Fibroblast of skin of left quadriceps (primary cell): ENCODE measurements at places on chromosomes 7 and 10.
A peak's percentile ranks its signal among the peaks of the same experiment; 100 is the strongest.

- no peak for DNase-seq
Observed at GRCh38 chr7:46515844-46516590, 594.9 kb upstream of the IGFBP3 start.

GRCh38 chr7:139358541-139359365 lies 941 bp upstream of the LUC7L2 start:
- peak; percentile 4 for DNase-seq

GRCh38 chr7:47520406-47520805 lies 61.5 kb downstream of the TNS3 start:
- peak; percentile 94 for DNase-seq

DNA sequence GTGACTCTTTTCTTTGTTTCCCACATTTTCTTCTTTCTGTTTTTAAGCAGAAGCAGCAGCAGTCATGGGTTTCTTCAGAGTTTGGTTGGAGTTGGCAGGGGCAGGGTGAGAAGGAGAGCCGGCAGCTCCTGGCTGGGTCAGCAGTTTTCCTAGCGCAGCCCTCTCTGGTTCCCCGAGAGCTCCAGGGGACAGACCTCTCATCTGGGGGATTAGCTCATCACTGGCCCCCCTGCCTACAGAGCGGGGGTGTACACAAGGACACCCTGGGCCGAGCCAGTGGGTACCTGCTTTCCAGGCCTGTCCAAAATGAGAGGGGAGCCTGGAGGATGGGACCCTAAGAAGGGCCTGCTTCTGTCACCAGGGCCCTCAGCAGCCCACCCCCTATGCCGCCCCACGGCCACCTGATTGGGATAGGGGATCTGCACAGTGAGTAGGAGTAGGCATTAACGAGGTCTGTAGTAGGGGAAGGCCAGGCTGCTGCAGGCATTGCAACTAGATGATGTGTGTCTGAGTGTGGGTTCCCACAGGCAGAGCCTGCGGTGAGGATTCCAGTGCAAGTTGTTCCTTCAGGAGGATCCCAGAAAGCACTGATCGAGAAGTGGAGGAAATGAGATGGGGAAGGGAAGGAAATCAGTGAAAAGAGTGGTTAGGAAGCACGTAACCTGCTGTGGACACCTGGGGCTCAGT lies 122.9 kb upstream of the PPIF start:
- DNase-seq, result no peak

GRCh38 chr7:24825931-24826661 lies 68.8 kb upstream of the GSDME start:
- DNase-seq, result no peak

DNA sequence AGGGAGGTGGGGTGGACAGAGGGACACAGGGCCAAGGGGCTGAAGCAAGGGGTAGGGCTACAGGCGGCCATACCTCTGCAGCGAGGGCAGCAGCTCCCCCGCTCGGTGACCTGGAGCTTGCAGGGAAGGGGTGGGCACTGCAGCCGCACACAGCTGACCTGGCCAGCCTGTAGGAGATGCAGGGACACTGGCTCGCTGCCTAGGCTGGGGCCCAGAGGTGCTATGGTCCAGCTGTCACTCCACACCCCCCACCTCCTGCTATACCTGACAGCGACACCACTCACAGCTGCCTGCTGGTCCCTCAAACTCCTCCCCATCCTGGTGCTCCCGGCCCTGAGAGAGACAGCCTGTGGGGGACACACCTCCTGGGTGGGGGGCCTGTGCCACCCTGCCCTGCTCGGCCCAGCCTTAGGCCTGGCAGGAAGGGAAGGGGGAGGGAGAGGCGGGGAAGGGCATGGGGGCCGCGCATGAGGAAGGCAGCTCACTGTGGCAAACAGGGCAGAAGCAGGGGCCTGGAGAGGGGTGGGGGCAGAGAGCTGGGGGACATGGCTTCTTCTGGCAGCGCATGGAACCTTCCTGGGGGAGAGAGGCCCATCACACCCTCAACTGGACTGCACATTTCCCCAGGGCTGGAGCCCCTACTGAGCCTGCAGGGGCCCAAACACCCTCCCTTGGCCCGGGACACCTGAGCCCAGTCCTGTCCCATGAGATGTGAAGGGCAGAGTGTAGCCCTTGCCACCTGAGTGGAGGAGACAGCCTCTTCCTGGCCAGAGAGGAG lies 23.9 kb downstream of the ATP6V1F start:
- DNase-seq, result no peak
